ENCODE measurements at places on chromosomes 2 and 18. TPM values are rescaled to one million over a fixed set of nuclear protein-coding genes. Genes with fewer than 3 reads are reported as not detected.

Gene SKOR2
- total RNA-seq: not detected

Gene GALNT14
- total RNA-seq: 26.7 TPM

Gene MYCN
- 0.20 TPM for total RNA-seq

Gene VPS54
- 12.6 TPM for total RNA-seq

Gene REG1A
- not detected for total RNA-seq
